ENCODE measurements at places on chromosomes 3 and 15.
A peak's percentile ranks its signal among the peaks of the same experiment; 100 is the strongest.

DNA sequence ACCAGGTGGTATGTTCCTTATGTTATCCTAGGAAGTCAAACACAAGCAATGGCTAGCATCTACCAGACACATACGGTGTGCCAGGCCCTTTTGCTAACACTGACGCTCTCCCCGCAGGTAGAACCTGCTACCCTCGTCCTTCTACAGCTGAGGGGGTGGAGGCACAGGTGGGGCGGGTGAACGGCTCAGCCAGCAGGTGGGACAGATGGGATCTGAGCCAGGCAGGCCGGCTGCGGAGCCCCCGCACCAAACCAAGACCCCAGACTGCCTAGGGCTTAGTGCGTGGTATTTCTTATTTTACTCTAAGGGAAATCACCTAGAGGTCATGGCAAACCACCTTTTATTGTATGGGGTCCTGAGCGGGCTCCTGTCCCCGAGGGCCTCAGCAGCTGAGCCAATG, 53.9 kb upstream of the PCSK6 start:
- DNase-seq = no peak

GRCh38 chr3:49703443-49703927, 14.1 kb downstream of the RNF123 start:
- peak; percentile 63 for DNase-seq

- DNase-seq = no peak
Observed at GRCh38 chr15:43215961-43216360, 4.9 kb downstream of the EPB42 start.

DNA sequence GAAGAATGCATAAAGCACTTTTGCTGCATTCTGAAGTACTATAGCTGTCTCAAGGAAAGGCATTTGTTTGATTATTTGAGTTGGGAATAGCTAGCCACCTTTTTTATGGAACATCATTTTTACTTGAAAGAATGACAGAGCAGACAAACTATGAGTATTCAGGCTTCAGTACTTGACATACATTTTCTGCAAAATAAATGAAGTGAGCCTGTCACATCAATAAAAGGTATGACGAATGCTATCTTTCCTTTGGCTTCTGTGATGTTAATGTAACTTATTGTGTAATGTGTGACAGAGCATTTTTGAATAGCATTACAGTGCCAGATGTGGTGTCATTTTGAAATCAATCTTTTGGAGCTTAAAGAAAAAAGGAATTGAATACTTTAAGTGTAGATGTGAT, 440.3 kb upstream of the ONECUT1 start:
- DNase-seq = no peak

- no peak for DNase-seq
Observed at GRCh38 chr3:153291059-153291685, 129.1 kb downstream of the RAP2B start.

- no peak for DNase-seq
Observed at GRCh38 chr3:141485641-141486495, 959 bp upstream of the RASA2 start.

DNA sequence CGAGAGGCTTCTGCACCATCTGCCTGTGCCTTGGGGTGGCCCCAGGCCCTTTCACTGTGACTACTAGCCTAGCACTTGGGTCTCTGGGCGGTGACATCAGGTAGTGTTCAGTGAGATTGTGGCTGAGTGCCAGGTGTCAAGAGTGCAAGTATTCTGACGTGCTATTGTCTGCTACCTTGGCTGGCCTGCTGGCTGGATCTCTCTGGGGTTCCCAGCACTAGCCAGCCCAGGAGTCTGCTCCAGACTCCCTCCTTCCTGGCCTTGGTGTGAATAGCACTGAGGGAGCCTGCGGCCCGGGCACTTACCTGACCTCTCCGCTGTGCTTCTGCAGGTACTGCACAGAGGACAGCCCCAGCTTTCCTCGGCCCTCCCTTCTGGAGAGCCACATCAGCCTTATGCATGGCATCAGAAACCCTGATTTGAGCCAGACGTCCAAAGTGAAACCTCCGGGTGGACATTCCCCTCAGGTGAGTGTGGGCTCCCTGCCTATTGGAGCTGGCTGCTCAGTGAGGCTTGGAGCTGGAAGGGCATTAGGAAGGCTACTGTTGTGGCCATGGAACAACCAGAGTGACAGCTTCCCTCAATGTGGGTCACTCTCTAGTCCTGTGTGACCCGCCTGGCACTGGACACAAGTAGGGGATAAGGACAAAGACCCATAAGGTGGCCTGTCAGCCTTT, 17.5 kb upstream of the ALPK3 start:
- peak; percentile 15 for DNase-seq

GRCh38 chr15:34855893-34856292, 60.5 kb upstream of the ACTC1 start:
- no peak for DNase-seq

- DNase-seq = no peak
Observed at GRCh38 chr3:188008582-188009213, 145.3 kb upstream of the LPP start.

DNA sequence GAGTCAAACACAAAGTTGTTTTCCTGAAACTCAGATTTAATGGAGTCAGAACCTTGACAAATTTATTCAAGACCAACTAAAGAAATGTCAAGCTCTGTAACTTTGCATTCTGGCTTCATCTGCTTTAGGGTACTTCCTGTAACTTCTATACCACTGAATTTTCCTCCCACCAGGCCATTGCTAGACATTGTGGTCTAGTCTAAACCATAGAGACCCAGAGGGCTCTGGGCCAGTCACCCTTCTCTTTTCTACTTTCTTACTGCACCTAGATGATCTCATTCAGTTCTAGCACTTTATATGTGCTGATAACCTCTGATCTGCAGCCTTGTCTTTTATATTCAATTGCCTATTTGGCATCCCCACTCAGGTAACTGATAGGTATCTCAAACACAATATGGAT, 2.8 kb upstream of the OR5K1 start:
- no peak for DNase-seq

DNA sequence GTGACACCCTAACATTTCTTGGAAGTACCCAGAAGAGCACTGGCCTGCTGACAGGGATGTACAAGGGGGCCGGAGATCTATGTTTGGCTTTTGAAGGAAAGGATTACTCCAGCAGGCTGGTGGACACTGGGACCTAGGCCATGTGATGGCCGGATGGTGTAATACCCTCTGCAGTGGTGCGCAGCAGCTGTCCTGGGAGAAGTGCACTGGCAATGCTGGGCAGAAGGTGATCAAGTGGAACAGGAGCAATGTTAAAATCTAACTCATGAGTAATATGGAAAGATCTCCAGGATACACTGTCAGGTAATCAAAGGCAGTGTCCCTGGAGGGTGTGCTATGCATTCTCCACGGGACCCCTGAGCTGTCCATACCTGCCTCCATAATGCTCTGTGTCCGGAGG, 71.2 kb upstream of the POMGNT2 start:
- DNase-seq = no peak

DNA sequence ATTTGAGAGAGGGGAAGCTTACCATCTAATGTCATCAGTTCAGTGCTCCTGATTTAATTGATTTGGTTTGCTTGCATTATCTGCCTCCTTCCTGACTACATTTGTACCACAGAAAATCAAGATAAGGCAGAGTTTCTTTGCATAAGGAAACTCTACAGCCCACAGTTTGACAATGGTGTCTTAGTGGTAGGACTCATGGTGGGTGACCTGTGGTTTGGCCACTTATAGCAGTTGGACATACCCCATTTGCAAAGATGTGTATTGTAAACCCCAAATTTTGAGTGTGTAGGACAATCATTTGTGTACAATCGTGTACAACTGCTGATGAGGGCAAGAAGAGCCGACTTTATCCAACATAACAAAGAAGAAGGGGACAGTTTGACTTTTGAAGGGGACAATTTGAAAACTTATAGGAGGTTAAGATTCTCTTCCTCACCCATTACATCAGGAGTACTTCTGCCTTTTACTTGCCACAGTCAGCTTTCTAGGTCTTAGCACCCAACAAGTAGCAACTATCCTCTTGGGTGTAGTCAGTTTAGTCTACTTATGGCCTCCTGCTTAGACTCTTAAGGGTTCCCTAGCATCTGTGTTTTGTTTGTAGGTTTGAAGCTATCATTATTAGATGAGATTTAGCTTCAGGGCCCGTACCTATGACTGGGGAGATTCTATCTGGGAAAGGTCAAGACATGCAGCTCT, 6.2 kb downstream of the TGFBR2 start:
- DNase-seq = no peak

DNA sequence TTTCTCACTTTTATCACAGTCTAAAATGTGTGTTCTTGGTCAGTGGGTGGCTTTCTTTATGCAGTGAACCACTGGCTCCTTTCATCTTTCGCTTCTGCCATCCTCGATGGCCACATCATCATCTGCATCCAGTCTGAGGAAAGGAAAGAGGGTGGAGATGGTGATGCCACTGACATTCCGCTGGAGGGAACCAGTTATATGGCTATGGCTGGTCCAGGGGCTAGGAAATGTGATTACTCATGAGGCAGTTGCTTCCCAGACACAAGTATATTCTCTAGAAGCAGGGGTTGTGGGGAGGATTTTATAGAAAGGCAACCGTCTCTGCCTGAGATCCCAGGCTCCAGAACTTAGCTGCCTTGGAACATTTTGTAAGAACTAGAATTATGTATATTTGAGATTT, 246.7 kb upstream of the AZI2 start:
- no peak for DNase-seq

DNA sequence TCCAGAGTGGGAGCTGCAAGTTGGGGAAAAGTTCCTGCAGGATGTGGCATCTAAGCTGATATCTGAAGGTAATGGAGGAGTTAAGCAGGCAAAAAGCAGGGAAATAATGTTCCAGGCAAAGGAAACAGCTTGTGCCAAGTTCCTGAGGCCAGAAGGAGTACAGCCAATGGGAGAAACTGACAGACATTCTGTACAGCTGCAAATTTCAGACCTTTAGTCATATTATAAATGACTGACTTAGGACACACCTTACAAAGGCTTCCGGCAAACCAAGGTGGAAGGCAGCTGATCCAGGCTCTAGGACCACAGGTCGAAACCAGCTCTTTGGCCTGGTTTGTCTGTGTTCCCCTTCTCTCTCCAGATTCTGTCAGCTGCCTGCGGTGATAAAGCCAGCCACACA, 9.3 kb downstream of the WWTR1 start:
- DNase-seq = no peak

- DNase-seq = no peak
Observed at GRCh38 chr15:43412096-43412495, 41.2 kb downstream of the TUBGCP4 start.

DNA sequence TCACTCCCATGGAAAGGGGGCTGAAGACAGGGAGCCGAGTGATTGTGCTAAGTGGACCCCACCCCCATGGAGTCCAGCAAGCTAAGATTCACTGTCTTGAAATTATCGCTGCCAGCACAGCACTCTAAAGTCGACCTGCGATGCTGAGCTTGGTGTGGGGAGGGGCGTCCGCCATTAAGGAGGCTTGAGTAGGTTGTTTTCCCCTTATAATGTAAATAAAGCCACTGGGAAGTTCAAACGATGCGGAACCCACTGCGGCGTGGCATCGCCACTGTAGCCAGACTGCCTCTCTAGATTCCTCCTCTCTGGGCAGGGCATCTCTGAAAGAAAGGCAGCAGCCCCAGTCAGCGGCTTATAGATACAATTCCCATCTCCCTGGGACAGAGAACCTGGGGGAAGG, 10.9 kb upstream of the SRGAP3 start:
- no peak for DNase-seq

GRCh38 chr15:34973512-34973911, 4.0 kb upstream of the AQR start:
- DNase-seq = no peak

DNA sequence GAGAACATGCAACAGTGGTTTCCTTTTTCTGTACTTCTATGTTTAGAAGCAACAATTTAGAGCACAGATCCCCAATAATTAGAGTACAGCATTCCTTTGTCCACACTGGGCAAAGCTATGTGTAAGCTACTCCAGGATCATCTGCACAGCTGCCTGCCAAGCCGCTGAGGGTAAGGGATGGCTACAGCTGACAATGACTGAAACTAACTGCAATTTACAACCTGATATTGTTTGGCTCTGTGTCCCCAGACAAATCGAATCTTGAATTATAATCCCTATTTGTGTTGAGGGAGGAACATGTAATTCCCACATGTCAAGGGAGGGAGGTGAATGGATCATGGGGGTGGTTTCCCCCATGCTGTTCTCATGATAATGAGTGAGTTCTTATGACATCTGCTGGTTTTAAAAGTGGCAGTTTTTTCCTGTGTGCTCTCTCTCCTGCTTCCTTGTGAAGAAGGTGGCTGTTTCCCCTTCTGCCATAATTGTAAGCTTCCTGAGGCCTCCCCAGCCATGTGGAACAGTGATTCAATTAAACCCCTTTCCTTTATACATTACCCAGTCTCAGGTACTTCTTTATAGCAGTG, 54.8 kb upstream of the TNFSF10 start:
- DNase-seq = no peak

DNA sequence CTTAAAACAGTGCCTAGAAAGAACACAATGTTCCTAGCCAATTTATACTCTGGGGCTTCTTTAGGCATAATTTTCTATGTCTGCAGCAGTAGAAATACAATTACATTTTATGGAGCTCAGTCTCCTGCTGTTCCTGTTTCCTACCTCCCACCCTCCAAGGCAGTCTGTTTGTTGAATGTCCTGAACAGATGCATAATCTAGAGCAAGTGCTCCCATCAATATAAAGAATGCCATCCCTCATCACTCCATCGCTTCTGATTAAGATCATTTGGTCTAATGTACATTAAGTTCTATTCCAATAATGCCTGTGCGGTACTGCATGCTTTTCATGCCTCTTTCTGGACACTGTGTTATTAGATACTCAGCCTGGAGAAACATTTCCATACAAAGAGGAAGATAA, 869.8 kb upstream of the CFAP20DC start:
- no peak for DNase-seq

DNA sequence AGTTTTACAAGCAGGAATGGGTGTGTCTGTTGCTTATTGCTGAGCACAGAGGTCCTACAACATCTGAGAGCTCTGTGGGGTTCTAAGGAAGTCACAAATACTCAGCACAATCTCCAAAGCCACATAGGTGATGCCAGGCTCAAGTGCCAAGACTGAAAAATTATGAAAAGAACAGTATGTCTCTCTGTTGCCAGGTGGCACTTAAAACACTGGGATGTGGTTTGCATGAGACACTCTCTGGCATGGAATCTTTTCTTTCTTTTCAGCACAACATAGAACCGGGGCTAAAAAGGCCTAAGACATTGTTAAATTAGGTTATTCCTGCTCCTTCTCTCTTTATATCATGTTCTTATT, 127.3 kb upstream of the PRICKLE2 start:
- no peak for DNase-seq
